Stomach (tissue), 19 donors: ENCODE measurements at places on chromosomes 16 and 17.

- peak; percentile 50 for DNase-seq
These were observed 127.9 kb upstream of the MON1B start for GRCh38 chr16:77062878-77063675.

GRCh38 chr17:15323131-15323530, 18.3 kb downstream of the TEKT3 start:
- DNase-seq = no peak

- DNase-seq = peak; percentile 69
These were observed 1.6 kb downstream of the HEATR3 start for GRCh38 chr16:50067290-50067853.

DNA sequence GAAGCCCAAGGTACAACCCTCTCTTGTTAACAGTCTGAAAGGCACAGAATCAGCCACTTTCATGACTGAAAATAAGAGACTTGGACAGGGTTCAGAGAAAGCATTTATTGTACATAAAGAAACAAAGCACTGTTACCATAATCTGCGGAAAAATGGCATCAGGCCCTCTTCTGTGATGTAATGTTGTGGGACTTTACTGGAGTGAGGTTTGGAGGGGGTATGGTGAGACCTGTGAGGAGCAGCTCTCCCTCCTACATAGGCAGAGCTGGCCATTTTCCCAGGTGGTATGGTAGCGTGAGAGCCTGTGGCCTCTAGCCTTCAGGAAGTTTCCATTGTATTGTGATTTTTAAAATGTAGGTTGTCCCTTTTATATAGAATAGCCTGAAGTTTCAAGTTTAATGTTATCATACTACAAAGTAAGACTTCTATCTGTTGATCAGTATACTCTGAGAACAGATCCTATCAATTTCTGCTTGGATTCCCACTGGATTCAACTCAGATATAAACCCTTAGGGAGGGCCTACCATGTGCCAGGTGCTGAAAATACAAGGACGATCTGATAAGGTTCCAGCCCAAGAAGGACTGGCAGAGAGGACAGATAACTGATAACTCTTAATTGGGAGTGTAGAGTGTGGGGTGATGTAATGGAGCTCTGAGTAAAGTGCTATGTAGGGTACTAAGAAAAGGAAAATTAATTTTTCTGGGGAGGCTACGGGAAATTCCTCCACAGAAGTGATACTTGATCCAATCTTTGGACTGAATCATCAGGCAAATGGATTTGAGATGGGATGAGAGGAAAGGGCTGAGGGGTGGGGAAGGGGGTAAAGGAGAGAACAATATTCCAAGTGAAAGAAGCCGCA, 4.1 kb upstream of the YPEL2 start:
- no peak for DNase-seq

GRCh38 chr17:50053654-50053960, 2.3 kb upstream of the ITGA3 start:
- DNase-seq = no peak

GRCh38 chr16:81460075-81460474, 15.5 kb downstream of the CMIP start:
- no peak for DNase-seq

DNA sequence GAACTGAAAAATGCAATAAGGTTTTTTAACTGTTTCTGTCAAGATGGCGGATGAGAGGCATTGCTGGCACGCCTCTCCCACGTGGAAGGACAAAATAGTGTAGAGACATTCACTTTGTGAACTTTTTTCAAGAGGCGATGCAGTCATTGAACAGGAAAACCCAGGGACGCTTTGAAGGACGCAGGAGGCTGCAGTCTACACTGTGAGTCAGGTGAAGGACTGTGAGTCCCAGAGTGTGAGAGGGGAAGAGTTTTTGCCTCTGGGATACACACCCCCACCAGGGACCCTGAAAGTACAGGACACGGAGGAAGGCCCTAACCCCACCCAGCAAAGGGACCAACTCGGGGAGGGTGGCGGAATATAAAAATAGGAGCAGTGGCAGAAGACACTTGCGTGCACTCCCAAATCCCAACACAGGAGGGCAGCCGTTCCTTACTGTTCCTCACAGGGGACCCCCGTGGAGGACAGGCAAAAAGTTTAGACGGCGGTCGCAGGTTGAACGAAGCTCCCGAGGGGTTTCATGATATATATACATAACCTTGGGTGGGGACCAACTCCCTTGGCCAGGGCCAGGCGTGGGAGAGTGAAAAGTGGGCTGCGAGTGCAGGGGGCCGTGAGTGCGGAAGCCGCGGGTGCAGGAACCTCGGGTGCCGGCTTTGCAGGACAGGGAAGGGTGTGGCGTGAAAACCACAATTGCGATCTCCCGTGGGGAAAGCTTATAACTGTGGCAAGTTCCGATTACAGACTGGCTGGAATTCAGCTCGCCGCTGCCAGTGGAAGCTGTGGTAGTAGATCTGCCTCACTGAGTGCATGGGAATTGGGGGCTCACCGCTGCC, 82.0 kb upstream of the ALOX12 start:
- peak; percentile 68 for DNase-seq

DNA sequence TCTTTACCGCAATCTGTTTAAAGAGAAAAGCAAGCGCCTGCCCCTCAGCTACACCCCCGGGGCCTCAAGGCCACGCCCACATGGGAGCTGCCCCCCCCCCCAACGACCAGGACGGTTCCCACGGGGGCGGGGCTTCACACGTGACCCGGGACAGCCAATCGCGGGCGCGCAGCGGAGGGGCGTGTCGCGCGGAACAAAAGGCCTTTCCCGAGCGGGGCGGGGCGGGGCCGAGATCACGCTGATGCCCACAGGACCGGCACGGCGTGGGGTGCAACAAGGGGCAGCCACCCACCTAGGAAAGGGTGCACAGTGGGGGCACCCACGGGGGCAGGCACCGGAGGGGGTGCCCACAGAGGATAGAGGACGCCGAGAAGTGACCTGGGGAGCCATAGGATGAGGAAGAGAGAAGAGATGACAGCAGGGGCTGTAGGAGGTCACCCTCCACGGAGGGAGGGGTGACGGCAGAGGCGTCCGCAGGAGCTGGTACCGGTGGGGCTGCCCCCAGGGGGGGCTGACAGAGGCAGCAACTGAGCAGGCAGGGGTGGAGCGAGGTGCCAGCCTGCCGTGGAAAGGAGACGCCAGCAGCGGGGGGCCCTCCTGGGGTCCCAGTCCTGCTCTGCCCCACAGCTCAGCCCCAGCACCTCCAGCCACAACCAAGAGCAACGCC, 6.2 kb downstream of the UNKL start:
- peak; percentile 96 for DNase-seq

DNA sequence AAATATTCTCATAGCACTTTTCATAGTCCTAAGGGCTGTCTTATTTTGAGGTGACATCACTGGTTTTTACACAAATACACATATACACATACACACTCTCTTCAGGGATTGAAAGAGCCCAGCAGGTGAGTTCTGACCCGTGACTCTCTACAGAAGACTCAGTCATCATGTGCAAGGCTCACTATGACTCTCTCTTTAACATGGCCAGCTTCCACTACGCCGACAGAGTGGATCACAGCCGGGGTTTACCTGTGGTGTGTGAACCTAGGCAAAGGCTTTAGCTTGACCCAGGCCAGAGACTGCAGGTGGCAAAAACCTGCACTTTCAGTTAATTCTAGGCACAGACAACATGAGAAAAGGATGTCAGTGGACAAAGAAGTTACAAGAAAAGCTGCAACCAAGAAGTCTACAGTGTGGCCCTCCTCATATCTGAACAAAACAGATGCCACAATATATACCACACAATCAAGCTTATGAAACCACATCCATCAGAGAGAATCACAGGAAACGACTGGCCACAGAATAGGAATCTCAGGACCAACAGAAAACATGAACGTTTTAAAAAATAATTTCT, 56.5 kb downstream of the CYTH1 start:
- DNase-seq = no peak
